ENCODE measurements at places on chromosomes 12 and 14.

GRCh38 chr14:79064214-79064613 is 894.0 kb downstream of the NRXN3 start:
- no peak for DNase-seq

DNA sequence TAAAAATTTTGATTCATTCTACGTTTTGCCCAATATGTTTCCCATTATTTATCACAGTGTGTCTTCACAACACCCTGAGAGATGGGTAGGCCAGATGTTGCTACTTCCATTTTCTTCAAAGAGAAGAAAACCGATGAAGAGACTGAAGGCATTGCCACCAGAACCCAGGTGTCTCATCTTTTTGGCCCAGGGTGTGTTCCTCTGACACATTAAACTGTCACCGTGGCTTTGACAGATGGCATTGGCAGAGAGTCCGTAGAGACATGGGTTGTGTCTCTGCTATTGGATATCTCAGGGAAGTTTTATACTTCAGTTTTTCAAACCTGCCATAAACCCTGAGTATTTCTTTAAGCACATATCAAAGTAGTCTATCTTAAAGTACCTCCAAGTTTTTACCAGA is 11.3 kb upstream of the NUDT4 start:
- no peak for DNase-seq

DNA sequence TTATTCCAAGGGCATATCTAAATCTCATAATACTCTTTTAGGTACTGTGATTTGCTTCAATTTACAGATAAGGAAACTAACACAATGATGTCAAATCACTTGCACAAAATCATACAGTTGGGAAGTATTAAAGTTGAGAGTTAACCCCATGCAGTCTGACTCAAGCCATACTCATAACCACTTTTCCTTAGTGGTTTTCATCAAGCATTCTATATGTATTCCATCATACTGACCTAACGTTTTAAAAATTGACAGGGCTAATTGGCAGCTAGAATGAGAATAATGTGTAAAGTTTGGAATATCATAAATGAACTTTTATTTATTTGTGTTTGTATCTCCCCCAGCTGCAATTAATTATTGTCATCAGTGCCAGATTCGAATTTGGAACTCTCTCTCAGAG is 20.9 kb downstream of the PUS7L start:
- DNase-seq = no peak

GRCh38 chr12:19886639-19887064 is 447.4 kb downstream of the AEBP2 start:
- no peak for DNase-seq

DNA sequence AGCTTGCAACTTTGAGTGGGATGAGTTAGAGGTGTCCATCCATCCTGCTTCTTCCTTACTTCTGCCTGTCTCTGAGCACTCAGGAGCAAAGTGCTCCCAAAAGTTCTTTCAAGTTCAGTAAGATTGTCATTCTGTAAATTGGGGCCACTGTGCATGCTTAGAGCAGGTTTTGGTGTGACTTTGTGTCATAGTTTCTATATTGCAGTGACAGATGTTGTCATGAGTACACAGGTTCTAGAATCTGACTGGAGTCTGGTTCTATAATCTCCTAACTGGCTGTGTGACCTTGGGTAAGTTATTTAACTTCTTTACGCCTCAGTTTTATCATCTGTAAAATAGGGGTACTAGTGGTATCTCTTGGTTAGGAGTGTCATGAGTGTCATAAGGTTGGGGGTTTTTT is 202.7 kb upstream of the BCL2L14 start:
- no peak for DNase-seq

DNA sequence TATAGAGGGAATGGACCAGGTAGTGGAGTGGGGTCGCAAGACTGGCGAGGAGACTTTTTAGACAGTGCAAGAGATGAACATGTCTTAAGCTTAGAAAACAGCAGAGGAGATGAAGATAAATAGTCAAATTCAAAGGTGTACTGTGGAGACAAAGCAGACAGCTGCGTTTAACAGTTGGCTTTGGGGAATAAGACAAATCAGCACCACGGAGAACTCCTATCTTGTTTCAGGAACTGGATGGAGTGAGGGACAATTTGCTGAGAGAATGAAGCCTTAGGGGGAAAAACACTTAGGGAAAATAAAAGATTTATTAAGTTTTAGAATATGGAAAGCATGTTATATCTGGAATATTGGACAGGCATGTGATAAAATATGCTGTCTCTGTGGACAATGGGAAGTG is 458.8 kb downstream of the GLT1D1 start:
- DNase-seq = no peak

DNA sequence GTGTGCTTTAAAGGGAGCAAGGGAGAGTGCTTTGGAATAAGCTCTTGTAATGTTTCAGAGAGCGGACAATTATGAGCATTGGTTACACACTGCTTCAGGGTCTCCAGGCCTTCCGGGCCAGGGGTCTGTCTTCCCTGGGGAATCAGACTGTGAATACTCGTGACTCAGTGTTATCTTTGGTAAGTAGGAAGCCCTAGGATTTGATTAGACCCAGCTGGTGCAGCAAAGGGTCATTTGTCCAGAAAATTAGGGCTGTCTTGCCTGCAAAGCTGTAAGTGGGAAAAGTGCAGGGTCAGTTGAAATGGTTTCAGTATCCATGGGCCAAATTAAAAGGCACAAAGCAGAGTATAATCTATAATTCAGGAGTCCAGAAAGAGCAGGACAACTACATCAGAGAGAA is 475.6 kb downstream of the MED13L start:
- DNase-seq = no peak

DNA sequence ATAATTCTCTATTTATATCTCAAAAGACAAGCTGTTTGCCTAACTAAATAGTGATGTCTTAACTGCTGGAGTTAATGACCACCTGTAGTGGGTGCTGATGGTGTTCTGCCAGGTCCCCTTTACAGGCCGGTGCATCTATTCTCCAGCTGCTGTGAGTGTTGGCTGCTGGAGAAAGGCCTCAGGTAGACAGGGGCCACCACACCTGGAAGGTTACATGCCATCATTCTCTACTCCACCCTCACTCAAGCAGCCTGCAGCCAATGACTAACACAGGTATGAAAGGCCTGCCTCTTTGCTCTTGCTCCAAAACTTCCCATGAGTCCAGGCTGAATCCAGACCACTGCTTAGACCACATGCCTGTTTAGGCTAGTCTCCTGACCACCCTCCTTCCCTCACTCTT is 73.9 kb downstream of the RPS6KA5 start:
- DNase-seq = no peak
